Brain microvascular endothelial cell (primary cell): ENCODE measurements at places on chromosomes 11 and 22.

DNA sequence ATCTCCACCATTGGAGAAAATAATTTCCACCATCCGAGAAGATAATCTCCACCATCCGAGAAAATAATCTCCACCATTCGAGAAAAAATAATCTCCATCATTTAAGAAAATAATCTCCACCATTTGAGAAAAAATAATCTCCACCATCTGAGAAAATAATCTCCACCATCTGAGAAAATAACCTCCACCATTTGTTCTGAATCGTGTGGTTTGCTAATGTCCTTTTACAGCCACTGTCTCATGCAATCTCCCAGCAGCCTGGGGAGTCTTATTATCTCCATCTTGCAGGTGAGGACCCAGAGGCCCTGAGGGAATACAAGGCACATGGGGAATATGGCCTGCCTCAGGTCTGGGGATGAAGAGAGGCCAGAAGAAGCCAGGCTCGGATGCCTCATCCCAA is 54.1 kb upstream of the TCF20 start:
- no peak for DNase-seq

DNA sequence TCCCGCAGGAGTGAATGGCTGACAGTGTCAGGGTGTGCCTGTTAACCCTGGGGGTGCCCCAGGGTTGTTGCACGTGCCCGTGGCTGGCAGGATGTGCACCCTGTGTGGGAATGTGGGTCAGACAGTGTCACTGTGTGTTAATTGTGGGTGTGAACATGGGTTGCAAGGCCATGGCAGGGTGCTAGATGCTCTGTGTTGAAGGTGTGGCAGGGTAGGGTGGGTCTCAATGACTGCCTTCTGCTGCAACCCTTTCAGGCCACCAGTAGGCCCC is 8.3 kb downstream of the RIN1 start:
- DNase-seq = no peak

- DNase-seq = no peak
Observed at GRCh38 chr22:35177811-35178210, 79.5 kb upstream of the HMGXB4 start.

DNA sequence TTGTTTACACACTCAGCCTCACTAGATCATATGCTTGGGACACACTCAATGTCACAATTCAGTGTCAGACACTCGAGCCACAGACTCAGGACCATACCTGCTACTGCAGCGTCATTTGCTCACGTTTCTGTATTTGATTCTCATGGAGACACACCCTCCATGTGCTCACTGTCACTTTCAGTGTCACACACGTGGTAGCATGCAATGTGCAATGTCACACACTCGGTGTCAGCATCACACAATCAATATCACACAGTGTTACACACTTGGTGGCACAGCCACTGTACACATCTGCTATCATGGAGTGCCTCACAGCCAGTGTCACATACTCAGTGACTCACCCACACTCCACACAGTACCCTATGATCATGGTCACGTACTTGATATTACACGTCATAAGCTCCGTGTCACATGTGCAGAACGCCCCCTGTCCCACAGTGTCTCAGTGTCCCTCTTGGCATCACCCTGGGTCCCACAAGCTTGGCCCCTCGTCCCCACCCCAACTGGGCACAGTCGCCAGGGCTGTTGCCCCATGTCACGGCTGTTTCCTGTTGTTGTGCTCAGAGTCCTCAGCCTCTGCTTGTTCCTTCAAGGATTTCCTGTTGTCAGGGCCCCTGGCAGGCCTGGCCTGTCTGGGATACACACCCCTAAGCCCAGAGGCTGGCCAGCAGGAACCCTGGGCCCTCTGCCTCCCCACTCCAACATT is 49.6 kb downstream of the PDE2A start:
- DNase-seq = no peak

DNA sequence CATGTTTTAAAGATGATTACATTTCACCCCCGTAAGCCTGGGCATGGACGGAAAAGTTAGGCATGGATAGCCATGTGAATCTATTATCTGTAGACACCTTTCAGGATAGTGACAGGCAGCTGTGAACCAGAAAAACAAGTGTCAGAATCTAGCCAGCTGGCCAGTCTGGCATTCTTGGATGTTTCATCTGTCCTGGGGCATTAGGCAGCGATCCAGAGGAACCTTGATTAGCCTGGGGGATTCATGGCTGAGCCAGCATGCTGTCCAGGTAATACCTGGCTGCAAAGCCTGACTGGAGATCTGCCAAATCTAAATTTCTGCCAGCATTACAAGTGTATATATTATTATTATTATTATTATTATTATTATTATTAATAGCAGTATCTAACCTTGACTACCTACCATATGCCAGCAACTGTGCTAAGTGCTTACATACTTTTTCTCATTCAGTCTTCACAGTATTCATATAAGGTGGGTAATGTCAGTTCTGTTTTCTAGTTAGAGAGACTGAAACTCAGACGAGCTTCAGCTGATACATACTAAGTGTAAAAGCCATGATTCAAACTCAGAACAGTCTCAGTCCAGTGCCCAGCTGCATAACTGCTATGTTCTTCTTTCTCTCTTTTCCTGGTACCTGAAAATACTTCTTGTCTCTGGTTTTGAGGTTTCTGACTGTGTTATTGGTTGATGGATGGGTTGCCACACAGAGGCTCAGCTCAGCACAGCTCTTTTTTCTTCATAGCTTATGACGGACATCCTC is 12.8 kb downstream of the BMAL1 start:
- no peak for DNase-seq

GRCh38 chr11:62669420-62670161 is 1.9 kb upstream of the UQCC3 start:
- DNase-seq = no peak

DNA sequence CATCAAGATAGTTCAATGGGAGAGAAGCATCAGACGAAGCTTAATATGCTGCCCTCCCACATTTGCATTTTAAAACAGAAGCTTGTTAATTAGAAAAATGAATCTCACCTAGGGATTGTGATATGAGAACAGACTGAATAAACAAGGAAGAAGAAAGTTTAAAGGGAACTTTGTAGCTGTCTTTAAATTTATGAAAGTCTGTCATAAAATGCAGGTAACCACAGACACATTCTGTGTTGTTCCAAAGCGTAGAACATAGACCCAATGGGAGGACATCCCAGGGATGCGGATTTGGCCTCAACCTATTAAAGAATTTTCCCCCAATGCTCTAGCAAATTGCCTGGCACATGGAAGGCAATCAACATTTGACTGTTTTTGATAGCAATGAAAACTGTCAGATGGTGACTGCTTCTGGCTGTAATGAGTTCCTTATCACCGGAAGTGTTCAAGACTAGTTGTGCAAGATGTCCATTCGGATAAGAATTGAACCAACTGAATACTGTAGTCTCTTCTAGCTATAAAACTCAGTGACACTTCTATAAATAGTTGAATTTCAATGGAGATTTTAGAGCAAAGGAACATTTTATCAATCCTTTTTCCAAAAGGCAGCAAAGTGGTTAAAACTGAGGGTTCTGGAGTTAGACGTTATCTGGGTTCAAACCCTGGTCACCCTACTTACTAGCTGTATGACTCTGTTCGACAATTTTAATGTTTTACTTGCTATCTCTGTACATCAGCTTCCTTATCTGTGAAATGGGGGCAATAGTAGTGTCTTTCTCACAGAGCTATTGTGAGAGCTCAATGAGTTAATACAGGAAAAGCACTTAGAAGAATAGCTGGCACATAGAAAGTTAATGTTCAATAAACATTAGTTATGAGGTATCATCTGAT is 64.9 kb downstream of the LIF start:
- DNase-seq = no peak

DNA sequence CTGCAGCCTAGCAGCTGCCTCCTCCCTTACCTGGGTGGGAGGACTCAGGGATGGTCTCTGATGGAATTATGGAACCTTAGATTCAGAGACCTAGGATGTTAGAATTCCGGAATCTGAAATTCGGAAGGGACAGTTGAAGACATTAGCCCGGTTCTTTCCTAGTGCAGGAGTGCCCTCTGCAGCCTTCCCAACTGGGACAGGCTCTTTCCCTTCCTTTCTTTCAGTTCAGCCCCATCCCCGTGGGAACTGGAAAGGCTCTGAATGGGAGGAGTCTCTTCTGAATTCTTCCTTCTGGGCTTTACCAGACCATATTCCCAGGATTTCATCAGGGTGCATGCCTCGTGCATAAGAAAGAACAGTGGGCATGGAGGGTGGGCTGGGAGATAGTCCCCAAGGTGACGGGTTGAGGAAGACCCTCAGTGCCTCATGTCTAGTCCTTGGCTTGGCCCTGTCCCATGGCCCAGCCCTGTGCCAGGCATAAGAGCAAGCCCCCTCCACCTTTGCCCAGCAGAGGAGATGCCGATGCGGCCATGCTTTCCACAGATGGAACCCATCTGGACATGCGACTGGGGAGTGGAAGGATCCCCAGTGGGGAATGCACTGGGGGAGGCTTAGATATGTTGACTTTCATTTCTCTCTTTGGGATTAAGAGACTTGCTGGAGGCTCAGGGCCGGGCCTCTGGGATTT is 14.4 kb downstream of the DNAJB13 start:
- no peak for DNase-seq

DNA sequence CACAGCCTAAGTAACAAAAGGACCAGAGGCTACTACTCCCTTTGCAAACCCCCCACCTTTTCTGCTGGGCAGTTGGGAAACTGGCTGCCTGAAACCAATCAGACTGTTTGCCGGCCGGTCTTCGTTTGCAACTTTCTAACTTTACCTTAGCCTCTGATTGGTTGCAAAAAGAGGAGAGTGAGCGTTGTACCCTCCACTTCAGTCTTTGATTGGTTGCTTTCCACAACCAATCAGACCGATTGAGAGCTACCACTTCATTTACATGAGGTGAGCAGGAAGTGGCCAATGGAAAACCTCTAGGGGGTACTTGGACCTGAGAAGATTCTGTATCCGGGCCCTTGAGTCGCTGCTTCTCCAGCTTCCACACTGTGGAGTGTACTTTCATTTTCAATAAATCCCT is 18.8 kb upstream of the CLNS1A start:
- no peak for DNase-seq
